Naive thymus-derived CD8-positive, alpha-beta T cell (primary cell): ENCODE measurements at places on chromosomes 6 and 20.

DNA sequence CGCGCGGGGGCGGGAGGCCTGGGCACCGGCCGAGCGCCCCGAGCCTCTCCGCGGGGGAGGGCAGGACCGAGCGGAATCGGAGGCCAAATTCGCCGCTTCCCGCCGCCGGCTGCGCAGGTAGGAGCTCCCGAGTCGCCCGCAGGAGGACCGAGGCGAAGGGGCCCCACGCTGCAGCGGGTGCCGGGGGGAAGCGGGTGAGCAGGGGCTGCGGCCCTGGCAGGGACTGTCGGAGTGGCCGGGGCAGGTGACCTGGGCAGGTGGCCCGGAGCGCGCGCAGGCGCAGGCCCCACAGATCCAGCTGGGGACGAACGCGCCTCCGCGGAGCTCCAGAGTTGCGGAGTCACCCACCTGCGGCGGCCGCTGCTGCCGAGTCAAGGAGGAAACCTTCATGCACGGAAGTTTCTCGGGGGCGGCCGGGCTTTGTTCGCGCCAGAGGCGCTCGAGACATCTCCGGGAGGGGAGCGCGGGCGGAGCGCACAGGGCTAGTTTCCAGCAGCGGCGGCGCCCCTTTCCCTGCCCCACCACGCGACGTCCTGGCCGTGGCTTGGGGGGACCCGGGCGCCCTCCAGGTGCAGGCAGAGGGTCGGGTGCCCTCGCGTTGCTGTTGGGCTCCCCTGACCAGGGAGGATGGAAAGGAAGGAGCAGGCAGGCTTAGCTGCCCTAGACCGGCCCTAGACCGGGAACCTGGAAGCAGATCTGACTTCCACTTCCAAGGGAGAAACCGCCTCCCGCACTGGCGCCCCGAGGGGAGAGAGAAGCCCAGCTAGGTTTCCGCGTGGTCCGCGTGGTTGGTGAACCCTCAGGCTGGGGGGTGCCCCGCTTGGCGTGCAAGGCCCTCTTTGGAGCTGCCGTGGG is 590 bp downstream of the SLCO4A1 start:
- peak; percentile 54 for DNase-seq

DNA sequence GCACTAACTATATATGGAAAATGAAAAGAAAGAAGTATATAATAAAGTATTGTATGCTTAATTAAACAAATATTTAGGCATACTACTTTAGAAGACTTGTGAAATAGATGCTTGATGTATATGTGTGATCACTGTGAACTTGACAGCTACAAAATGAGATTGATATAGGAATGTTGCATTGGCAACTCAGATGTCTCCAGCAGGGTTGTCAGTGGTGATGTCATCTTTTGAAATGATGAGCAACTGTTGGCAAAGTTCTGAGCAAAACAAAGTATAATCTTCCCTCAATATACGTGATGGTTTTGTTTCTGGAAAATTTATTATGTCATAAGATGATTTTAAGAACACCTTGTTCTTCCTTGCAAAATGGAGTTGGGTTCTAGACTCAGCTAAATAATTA is 133.8 kb downstream of the ARID1B start:
- no peak for DNase-seq

DNA sequence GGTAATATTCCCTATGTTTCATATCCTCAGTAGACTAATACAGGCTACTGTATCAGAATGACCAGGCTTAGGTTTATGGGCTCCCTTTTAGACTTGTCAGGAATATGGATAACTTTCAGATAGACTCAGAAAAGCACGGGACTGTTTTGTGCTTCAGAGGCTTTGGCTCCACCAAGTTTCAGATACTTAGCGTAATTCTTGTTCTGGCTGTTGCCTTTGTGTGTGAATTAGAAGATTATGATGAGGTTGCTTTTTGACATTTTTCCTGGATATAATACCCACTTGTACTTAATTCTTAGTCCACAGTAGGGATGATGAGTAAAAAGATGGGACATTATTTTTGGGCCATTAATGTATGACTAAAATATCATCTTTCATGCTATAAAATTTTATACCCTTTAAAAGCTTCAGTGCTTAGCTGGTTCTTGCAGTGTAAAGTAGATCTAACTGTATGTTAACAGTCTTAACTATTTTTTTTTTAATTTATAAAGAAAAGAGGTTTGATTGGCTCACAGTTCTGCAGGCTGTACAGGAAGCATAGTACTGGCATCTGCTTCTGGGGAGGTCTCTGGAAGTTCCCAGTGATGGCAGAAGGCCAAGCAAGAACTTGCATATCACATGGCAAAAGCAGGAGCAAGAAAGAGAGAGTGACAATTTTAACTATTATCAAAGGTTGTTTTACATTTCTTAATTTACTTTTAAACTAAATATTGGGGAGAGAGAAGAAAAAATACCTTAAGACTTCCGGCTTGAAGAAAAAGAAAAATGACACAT is 120.7 kb downstream of the ZFAND3 start:
- no peak for DNase-seq

- DNase-seq: no peak
These were observed 36.9 kb downstream of the CEBPB start for GRCh38 chr20:50227506-50227905.

- no peak for DNase-seq
These were observed 56.9 kb downstream of the PDE10A start for GRCh38 chr6:165605901-165606739.

DNA sequence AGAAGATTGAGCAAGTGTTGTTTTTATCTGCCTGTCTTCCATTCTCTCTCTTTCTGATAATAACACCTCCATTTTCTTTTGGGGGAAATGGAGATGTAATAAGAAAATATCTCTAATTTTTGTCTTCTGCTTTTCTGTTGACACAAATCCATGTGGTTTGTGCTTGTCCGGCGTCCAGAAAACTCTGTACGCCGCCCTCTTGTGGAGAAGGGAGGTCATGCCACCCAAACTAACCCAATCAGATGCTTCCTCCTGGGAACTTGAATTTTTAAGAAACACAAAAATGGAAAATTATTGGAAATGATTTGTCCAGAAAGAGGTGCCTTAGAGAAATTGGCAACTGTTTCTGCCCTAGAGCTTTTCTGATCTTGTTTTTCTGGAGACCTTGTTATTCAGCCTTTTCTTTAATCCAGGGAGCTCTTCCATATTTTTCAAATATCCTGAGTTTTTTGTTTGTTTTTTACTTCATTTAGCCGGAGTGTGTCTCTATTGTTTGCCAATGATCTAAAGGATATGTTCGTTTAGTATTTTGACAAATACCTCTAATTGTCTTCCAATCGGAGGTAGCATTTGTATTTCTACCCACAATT is 17.8 kb upstream of the FNDC1 start:
- DNase-seq: no peak

- DNase-seq: no peak
These were observed 430.3 kb upstream of the SOX4 start for GRCh38 chr6:21163110-21163837.

DNA sequence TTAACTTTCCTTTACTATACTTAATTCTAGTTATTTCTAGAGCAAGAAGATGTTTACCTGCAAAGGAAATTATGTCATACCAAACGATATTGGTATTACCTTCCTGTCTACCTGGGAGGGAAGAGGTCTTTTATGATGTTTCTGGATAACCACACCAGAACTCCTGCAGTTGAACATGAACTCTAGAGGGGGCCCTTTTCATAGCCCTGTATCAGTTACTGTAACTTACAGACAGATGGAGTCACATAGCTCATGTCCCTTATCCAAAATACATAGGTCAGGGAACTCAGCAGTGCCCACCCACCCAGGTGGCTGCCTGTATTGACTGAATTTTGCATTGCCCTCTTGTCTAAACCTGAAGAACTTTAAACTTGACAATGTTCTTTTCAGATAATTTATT is 35.1 kb upstream of the MYL9 start:
- DNase-seq: no peak

GRCh38 chr20:36582821-36583220 is 9.4 kb downstream of the TGIF2 start:
- no peak for DNase-seq

DNA sequence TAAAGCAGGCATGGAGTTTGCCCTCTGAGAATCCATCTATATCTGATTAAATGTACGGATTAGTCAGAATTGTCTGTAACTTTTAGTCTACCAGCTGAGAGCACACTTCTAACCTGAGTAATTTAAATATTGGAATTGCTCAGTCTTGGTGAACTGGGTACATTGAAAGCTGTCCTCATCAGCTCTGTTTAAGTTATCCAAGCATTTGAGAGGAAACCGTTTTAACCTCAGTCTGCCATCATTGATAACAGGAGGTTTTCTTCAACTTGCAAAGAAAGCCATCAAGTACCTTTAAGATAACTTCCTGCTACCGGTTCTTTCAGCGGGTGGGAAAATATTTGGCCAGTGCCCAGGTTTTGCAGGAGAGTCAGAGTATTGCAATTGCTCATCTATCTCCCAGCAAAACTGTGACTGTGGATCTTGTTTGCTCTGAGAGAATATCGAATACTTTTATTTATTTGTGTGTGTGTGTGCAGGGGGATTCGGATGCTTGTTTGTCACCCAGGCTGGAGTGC is 31.1 kb upstream of the F13A1 start:
- DNase-seq: no peak

GRCh38 chr6:32658268-32658897 is 8.1 kb downstream of the HLA-DQB1 start:
- DNase-seq: no peak

GRCh38 chr6:51926125-51926524 is 161.3 kb downstream of the PKHD1 start:
- no peak for DNase-seq

DNA sequence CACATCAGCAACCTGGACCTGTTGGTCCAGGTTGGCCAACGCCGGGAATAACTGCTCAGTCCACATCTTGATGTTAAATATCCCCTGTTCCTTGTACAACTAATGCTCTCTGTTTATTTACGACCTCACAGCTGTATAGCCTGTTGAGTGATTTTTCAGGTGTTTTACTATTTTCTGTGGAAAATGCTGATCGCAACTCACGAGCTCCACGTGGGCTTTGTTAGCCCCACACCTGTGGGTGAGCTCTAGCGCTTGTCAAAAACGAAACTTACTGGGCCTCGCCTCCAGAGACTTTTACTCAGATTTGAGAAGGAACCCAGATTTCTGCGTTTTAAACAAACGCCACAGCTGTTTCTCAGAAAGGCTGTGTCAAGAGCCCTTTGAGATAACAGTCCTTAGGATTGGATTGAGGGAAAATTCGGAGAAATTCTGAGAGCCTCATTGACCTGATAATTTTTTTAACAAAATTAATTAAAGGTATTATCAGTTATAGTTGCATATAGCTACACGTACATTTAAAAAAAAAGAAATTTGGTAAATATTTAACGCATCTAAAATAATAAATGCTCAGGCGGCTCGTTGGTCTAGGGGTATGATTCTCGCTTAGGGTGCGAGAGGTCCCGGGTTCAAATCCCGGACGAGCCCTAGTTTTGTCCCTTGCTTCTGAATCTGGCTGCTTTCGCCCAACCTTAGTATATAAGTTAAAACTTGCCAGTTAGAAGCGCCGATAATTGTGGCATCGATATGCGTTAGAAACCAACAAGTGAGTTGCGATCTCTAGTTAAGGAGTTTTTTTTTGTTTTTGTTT is 16.7 kb downstream of the HMGN4 start:
- no peak for DNase-seq

GRCh38 chr20:17969278-17969883 is 563 bp downstream of the MGME1 start:
- DNase-seq: no peak

DNA sequence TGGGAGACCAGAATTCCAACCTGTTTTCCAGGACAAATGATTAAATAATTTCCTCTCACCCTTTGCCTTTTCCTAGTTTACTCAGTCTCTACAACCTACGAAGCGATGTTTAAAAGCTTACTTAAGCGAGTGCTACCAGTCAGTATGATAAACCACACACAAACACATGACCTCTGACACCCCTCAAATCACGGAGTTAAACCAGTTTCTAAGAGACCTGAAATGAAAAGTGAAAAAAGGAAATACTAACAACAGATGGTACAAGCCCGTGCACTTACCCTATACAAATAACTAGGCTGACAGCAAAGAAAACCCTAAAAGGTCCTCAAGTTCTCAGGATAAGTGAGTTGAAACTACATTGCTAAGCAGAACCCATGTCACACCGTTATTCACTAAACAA is 7.7 kb downstream of the TNFRSF21 start:
- DNase-seq: no peak

- no peak for DNase-seq
These were observed 317.5 kb upstream of the HSF2 start for GRCh38 chr6:122081921-122082320.

DNA sequence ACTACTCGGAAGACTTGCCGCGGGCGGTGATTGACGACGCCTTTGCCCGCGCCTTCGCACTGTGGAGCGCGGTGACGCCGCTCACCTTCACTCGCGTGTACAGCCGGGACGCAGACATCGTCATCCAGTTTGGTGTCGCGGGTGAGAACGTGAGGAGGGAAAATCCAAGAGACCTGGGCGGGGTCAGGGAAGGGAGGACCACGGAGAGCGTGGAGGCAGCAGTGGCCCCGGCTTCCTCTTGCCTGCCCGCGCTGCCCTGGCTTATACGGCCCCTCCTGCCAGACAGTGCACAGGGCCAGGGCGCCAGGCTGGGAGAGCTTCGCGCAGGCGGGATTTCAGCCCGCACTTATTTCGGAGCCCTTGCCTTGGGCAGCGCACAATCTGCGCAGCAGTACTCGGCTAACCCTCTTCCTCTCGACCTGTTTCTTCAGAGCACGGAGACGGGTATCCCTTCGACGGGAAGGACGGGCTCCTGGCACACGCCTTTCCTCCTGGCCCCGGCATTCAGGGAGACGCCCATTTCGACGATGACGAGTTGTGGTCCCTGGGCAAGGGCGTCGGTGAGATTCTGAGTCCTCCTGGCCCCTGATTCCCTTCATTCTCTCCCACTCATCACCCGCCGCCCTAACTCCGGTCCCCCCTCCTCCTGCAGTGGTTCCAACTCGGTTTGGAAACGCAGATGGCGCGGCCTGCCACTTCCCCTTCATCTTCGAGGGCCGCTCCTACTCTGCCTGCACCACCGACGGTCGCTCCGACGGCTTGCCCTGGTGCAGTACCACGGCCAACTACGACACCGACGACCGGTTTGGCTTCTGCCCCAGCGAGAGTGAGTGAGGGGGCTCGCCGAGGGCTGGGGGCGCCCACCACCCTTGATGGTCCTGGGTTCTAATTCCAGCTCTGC is 2.0 kb downstream of the MMP9 start:
- DNase-seq: no peak

- no peak for DNase-seq
These were observed 77.8 kb upstream of the SLC35B3 start for GRCh38 chr6:8513174-8513573.

DNA sequence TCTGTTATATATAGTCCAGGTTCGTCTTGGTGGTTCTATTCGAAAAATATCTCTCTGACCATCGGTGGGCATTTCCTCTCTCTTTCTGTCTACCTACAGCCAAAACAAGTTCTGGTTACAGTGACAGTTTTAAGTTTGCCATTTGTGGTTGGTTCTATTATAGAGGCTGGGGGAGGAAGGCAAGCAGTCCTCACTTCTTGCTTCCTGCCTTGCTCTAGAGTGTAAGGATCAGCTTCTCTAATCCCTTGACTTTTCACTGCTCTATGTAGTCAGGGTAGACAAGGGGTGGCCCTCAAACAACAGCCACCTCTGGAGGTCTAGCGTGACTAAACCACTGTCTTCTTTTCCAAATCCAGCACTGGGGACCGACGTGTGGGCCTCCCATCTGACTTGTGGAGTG is 16.1 kb downstream of the E2F3 start:
- DNase-seq: no peak

GRCh38 chr6:154370545-154370944 is 13.9 kb upstream of the IPCEF1 start:
- DNase-seq: no peak
